ENCODE measurements at places on chromosomes 11 and 22.

DNA sequence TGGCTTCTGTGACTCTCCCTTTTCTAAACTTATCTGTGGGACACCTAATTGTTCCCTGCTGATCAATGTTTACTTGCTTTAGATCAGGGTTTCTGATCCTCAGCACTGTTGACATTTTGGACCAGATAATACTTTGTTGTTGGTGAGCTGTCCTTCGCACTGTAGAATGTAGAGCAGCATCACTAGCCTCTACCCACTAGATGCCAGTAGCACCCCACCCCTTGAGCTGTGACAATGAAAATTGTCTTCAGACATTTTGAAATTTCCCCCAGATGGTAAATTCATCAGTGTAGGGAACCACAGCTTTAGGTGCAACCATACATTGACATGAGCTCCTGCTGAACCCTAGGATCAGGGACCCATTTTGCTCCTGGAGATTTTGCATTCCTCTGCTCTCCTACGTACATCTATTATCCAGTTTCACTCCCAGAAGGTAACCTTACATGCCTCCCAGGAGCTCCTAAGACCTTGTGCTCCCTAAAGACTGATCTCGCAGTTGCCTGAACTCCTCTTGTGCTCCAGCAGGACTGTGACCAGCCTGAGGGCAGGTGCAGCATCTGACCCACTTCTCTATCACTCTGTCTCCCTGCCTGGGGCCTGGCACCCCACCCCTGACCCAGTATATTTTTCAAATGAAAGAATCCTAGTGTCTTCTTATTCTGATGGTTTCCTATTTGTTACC lies 107.8 kb downstream of the FAR1 start:
- DNase-seq, result peak; percentile 11

- no peak for DNase-seq
These were observed 108.9 kb upstream of the CLMP start for GRCh38 chr11:123303924-123304323.

GRCh38 chr22:30453731-30454510 lies 17.9 kb downstream of the SEC14L3 start:
- no peak for DNase-seq

DNA sequence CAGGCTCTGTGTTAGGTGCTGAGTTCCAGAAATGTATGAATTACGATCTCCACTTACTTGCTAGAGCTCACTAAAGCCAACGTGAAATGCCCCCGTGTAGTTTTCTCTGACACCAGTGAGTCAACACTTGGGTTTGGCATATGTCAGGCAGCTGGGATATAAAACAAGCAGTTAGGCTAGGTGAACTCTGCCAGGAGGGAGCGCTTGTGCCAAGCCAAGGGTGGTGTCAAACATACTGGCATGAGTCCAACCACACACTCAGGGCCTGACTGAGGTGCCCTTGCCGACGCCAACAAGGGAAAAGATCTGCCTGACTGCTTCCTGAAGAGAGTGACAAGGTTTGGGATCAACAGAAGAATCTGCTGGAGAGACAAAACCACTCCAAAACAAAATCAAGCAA lies 167.8 kb upstream of the NARS2 start:
- no peak for DNase-seq

All from stimulated activated CD4-positive, alpha-beta T cell treated with anti-CD3 and anti-CD28 coated beads, TNF-alpha, amount 100 ng/mL, for 1 hour (primary cell).